RPMI7951 (cell line): ENCODE measurements at places on chromosomes 2 and 18. TPM values are rescaled to one million over a fixed set of nuclear protein-coding genes. Genes with fewer than 3 reads are reported as not detected.

DNA sequence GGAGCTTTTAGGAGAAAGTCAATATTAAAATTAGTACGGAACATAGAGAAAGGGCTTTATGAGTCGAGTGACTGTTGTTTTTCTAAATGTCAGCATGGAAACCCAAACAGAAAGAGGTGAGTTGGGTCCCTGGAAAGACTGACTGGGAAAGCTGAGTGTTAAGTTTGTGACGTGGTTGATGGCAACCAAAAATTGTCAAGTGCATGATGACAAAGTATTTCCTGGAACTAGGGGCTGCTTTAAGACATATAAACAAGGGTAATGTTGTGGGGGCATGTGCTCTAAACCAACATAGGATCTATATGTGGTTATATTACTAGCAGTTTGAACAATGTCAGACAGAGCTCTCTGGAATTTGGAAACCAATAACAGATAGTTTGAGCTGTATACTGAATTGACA, 50.9 kb upstream of the GPD2 start:
- DNase-seq: no peak

EFEMP1 gene
- total RNA-seq: 3.7 and 5.7 TPM in 2 replicates

C2orf66 gene
- 0.12 TPM in 1 of 2 replicates, not detected in the other for total RNA-seq

- peak; percentile 60 for DNase-seq
These were observed 45.6 kb upstream of the ARHGAP15 start for GRCh38 chr2:143083636-143084035.

GRCh38 chr2:30949435-30949834, 142.2 kb upstream of the CAPN13 start:
- DNase-seq: peak; percentile 19

DNA sequence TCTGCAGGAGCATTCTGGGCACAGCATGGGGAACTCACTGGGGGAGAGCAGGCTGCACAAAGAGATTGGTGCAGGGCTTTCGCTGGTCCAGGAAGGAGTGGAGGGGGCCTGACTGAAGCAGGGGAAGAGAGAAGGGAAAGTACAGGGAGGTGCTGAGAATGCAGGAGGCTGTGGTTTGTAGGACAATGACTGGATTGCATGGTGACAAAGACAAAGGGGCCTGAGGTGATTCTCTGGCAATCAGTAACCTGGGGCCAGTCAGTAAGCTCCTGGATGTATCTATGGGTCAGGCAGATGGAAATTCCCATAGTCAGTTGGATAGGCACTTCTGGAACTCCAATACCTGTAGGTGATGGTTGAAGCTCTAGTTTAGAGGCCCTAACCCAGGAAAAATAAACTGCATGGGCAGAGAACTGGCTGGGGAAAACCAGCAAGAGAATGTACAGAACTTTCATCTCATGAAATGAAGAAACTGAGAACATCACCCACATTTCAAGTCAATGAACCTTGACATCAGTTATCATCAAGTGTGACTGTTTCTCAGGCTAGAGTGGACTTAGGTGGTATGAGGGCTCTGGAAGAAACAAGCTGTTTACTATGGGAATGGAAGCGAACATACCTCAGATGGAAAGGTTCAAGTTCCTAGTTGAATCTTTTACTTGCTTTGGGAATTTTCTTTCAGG, 193.2 kb downstream of the TPGS2 start:
- DNase-seq: no peak

GRCh38 chr2:126886916-126887280, 11.8 kb upstream of the TEX51 start:
- DNase-seq: no peak

DNA sequence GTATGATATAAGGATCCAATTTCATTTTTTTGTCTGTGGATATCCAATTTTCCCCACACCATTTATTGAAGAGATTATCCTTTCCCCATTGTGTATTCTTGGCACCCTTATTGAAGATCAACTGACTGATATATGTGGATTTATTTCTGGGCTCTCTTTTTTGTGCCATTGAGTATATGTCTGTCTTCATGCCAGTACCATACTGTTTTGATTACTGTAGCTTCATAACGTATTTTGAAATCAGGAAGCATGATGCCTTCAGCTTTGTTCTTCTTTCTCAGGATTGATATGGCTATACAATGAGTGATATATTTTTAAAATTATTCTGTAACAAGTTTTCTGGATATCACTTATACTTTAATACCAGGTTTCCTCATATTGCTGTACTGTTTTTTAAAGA, 58.1 kb upstream of the DLX2 start:
- no peak for DNase-seq

LINC00305 gene
- total RNA-seq: not detected in 2 replicates

DNA sequence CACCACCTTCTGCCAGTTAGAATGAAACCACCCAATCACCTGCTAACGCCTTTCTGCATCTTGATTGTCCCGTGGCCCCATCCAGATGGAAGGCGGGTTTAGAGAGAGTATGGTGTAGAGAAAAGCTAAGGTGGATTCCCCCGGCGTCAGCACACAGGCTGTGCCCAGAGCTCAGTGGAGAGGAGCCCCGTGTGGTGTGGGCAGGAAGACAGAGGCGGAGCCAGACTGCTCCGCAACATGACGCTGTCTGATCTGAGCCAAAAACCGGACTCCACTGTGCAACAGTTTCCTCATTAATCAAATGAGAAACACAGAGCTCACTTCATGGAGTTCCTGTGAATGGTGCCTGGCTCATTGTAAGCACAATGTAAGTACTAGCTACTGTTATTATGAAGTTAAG, 448.1 kb upstream of the SMIM21 start:
- DNase-seq: no peak

DNA sequence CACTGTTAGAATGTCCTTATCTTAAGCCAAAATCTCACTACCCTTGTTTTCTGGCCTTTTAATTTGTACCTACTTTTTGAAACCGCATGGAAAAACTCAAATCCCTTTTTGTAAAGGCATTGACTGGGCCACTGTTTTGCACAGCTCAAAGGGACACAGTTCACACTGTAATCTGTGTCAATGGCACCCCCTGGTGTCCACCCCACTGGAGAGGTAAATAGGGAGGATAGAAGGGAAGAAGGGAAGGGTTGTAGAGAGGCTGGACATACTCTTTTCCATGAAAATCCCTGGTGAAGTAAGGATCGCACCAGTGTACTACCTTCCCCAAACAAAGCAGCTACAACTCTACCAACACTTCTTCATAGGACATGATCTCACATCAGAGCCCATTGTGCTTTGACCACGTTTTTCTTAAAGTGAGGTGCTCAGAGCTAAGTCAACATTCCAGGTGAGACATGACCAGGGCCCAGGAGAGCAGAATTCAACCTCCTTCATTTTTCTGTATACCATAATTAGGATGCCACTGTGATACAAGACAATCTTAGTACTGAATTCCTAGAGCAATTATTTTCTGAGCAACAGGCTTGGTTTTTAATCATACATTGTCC, 92.4 kb upstream of the RMDN2 start:
- DNase-seq: peak; percentile 86

TMEM163 gene
- total RNA-seq: 10.3 and 10.7 TPM in 2 replicates

GRCh38 chr18:76530846-76531245, 35.8 kb upstream of the ZNF516 start:
- no peak for DNase-seq

DNA sequence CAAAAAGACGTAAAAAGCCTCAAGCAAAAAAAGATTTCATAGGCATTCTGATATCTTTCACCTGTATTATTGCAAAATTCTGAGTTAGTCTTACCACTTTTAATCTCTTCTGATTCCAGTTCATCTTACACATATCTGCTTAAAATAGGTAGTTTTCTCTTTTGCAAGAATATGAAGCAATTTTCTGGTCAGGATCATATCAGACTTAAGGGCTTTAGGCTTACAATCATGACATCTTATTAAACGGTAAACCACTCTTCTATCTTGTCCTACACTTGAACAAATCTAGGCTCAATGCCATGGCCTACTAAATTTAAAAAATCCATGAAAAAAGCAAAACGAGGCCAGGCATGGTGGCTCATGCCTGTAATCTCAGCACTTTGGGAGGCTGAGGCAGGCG, 50.1 kb upstream of the GAREM1 start:
- no peak for DNase-seq

GRCh38 chr2:17901246-17901645, 22.8 kb downstream of the KCNS3 start:
- DNase-seq: peak; percentile 77

GRCh38 chr2:180829836-180830235, 150.6 kb upstream of the UBE2E3 start:
- no peak for DNase-seq

- DNase-seq: peak; percentile 9
These were observed 590 bp downstream of the MDH1 start for GRCh38 chr2:63589148-63589958.

GRCh38 chr2:236052926-236053821, 115.0 kb downstream of the GBX2 start:
- no peak for DNase-seq

- DNase-seq: peak; percentile 90
These were observed 185.4 kb downstream of the FBXO15 start for GRCh38 chr18:73962256-73962655.

DNA sequence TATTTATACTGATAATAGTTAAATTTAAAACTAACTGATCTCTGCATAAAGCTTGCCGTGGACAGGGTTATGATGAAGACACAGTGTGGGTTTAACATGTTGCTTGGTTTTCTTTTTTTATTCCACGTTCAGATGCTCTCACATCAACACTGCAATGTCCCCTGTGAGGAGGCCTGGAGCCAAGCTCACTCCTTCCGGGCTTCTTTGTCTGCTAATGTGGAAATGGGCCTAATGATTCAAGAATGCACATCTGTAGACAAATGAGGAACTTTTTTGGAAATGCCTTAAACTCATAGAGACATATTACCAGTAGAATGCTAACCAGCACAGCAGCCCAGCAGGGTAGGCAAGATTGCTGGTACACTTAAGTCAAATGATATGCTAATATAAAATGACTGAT, 208.0 kb downstream of the GALR1 start:
- no peak for DNase-seq

DNA sequence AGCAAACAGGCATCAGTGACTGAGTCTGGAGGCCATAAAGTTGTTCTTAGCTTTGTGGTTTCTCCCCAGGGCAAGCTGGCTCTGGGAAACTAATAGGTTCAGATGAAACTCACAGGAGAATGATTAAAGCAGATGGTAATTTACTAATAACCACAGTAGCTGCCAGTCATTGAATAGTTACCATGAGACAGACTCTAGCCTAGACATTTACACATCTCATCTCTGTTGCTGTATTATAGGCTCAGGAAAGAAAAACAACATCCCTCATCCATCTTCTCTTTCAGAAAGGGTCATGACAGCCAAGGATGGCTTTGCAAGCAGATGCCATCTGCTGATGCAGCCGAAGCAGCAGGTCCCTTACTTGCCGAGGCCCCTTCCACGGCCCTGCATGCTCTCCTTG, 314.0 kb upstream of the ID2 start:
- DNase-seq: no peak

DNA sequence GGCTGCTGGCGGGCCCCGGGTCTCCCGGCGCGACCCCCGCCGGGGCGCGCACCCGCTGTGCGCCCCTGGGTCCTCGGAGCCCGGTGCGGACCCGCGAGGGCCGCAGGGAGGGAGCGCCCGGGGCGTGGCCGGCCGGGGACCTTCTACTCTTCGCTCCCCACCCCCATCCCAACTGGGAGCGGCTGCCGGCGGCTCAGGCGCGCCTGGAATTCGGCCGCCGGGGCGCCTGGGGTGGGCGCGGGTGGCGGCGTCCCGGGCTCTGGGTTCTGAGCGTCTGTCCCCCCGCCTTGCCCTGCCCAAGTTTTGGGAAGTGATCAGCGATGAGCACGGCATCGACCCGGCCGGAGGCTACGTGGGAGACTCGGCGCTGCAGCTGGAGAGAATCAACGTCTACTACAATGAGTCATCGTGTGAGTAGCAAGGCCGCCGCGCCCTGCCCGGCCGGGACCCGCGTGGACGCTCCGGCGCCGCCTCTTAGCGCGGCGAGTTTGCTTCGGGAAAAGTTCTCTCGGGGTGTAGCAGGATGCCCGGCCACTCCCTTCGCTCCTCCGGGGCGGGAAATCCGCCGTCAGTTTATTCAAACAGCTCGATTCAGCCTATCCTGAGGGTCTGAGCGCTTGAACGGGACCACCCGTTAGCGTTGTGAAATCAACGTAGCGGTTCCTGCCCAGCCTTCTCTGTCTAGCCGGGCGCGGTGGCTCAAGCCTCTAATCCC, 502 bp downstream of the TUBB6 start:
- DNase-seq: peak; percentile 91

DNA sequence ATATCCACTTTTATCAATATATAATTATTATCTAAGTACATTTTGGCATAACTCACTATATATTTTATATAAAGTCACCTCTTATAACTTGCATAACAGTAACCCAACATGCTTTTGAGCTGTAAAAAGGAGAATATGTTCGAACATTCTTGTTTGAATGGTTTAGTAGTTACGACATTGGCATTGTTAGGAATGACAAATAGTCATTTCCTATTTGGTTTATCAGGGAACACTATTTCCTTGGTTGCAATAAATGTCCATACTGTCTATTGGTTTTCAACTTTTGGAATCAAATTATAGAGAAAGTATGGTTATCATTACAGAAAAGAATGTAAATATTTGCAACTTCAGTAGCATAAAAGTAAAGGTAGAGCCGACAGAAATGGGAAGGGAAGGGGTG, 124.1 kb downstream of the PARD3B start:
- no peak for DNase-seq

GRCh38 chr2:84971510-84972206, 697 bp downstream of the KCMF1 start:
- DNase-seq: peak; percentile 59

DNA sequence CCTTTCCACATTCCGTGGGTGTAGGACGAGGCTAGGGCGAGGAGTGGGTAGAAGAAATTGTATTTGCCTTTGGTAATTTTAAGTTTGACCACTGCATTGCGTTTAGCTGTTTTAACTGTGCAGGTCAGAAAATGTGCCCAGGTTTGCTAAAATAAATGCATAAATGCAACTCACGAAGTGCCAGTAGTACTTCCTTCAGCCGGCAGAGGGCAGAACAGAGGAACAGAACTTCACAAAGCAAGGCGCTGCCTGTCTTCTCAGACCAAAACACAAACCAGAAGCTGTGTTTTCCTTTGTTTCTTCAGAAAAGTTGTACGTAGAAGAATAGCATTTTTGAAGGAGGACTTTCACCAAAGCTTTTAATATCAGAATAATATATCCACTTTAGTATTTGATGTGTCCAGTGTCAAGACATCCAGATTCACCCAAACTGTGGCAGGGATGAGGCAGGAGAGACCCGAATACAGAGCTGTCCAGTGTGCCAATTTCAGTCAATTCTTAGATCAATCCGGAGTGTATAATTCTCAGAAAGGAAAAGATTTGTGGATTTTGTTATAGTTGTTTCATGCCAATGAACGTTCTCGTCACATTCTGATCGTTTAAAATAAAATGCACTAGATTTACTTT, 348.6 kb downstream of the DLGAP1 start:
- DNase-seq: peak; percentile 48

HTR2B gene
- total RNA-seq: 1.7 TPM in 2 replicates
